ENCODE measurements at places on chromosomes 5 and 9. TPM values are rescaled to one million over a fixed set of nuclear protein-coding genes. Genes with fewer than 3 reads are reported as not detected.

The C5 gene
- polyA plus RNA-seq, result 0.81 TPM

The SLC36A3 gene
- polyA plus RNA-seq, result not detected

The TTC16 gene
- polyA plus RNA-seq, result 0.11 TPM

The MZB1 gene
- not detected for polyA plus RNA-seq

The ATP10B gene
- polyA plus RNA-seq, result not detected

The CYSRT1 gene
- 1.4 TPM for polyA plus RNA-seq

The SERF1A gene
- polyA plus RNA-seq, result 0.38 TPM

Data from K562 (cell line).